Lung microvascular endothelial cell (primary cell): ENCODE measurements at places on chromosomes 2 and 18. TPM values are rescaled to one million over a fixed set of nuclear protein-coding genes. Genes with fewer than 3 reads are reported as not detected.

PLGLB2 gene
- 0.87 and 1.2 TPM in 2 replicates for total RNA-seq

CFAP53 gene
- 0.20 and 0.22 TPM in 2 replicates for total RNA-seq

ANKRD30BL gene
- total RNA-seq: not detected in 2 replicates

EVX2 gene
- total RNA-seq: not detected in 2 replicates

ALPI gene
- total RNA-seq: not detected in 2 replicates

TMEM163 gene
- total RNA-seq: 1.1 TPM in 1 of 2 replicates, not detected in the other

CCDC148 gene
- 0.20 and 0.22 TPM in 2 replicates for total RNA-seq

NHEJ1 gene
- total RNA-seq: 12.6 and 13.1 TPM in 2 replicates

NEB gene
- 0.65 and 0.99 TPM in 2 replicates for total RNA-seq

HAAO gene
- total RNA-seq: not detected in 2 replicates
